Smooth muscle cell of the coronary artery (primary cell): ENCODE measurements at places on chromosomes 3 and 15. TPM values are rescaled to one million over a fixed set of nuclear protein-coding genes. Genes with fewer than 3 reads are reported as not detected.

PLCH1 gene
- under 0.01 TPM in 1 of 2 replicates, not detected in the other for total RNA-seq

TRA2B gene
- total RNA-seq = 149 and 162 TPM in 2 replicates

SETD5 gene
- 31.4 and 37.2 TPM in 2 replicates for total RNA-seq

C3orf49 gene
- not detected in 2 replicates for total RNA-seq

AMIGO3 gene
- total RNA-seq = 0.59 TPM in 1 of 2 replicates, not detected in the other

TTLL13 gene
- 0.12 TPM in 1 of 2 replicates, not detected in the other for total RNA-seq
